ENCODE measurements at places on chromosomes 7 and 10. TPM values are rescaled to one million over a fixed set of nuclear protein-coding genes. Genes with fewer than 3 reads are reported as not detected.

The CASD1 gene
- 14.2 TPM for total RNA-seq

The ARHGAP19 gene
- total RNA-seq: 7.4 TPM

The OGDHL gene
- under 0.01 TPM for total RNA-seq

The NODAL gene
- total RNA-seq: not detected

The DRGX gene
- not detected for total RNA-seq

The PRF1 gene
- total RNA-seq: not detected

The TRIM50 gene
- not detected for total RNA-seq

The APBB1IP gene
- total RNA-seq: 3.1 TPM

The CPED1 gene
- 196 TPM for total RNA-seq

The BBIP1 gene
- total RNA-seq: 31.7 TPM

The KNDC1 gene
- total RNA-seq: 0.50 TPM

The GUSB gene
- total RNA-seq: 21.8 TPM

The TIAL1 gene
- 38.5 TPM for total RNA-seq

The HECW1 gene
- total RNA-seq: 6.1 TPM

The PRKG1 gene
- 60.1 TPM for total RNA-seq

The MAGI2 gene
- total RNA-seq: 17.0 TPM

The ASB10 gene
- total RNA-seq: not detected

The PNLIPRP1 gene
- not detected for total RNA-seq

The CALHM1 gene
- total RNA-seq: not detected

The AEBP1 gene
- total RNA-seq: 133 TPM

The FXYD4 gene
- not detected for total RNA-seq

The ATOH7 gene
- not detected for total RNA-seq

The RARRES2 gene
- 174 TPM for total RNA-seq

The PNLIPRP3 gene
- not detected for total RNA-seq

The ADAMTS14 gene
- total RNA-seq: 1.8 TPM

The OR6V1 gene
- not detected for total RNA-seq

The MSMB gene
- not detected for total RNA-seq

The FGL2 gene
- total RNA-seq: 97.6 TPM

The PTN gene
- total RNA-seq: 13.9 TPM

The STRA8 gene
- total RNA-seq: not detected

The NUTM2A gene
- total RNA-seq: 0.51 TPM

The OR13A1 gene
- total RNA-seq: not detected

The TRIL gene
- total RNA-seq: 0.17 TPM

The PHKG1 gene
- total RNA-seq: 1.3 TPM

The VSTM4 gene
- total RNA-seq: 4.4 TPM

The VOPP1 gene
- 44.9 TPM for total RNA-seq

The ITIH5 gene
- total RNA-seq: 49.3 TPM

The WNT16 gene
- 3.8 TPM for total RNA-seq

The LRRC61 gene
- 0.33 TPM for total RNA-seq

The COL13A1 gene
- total RNA-seq: 6.4 TPM

The HOXA9 gene
- total RNA-seq: under 0.01 TPM

The PPP1R17 gene
- not detected for total RNA-seq

The COL26A1 gene
- not detected for total RNA-seq

The RAB11FIP2 gene
- total RNA-seq: 17.5 TPM

The GRM3 gene
- not detected for total RNA-seq

The PYROXD2 gene
- total RNA-seq: 12.8 TPM

The CPA5 gene
- total RNA-seq: not detected

The RBM20 gene
- total RNA-seq: under 0.01 TPM

The GFRA1 gene
- total RNA-seq: 6.3 TPM

The SUN3 gene
- not detected for total RNA-seq
